Muscle of arm (tissue), 14 donors: ENCODE measurements at places on chromosomes 2 and 18.

GRCh38 chr2:62398356-62398755 lies 107.6 kb downstream of the TMEM17 start:
- no peak for DNase-seq

DNA sequence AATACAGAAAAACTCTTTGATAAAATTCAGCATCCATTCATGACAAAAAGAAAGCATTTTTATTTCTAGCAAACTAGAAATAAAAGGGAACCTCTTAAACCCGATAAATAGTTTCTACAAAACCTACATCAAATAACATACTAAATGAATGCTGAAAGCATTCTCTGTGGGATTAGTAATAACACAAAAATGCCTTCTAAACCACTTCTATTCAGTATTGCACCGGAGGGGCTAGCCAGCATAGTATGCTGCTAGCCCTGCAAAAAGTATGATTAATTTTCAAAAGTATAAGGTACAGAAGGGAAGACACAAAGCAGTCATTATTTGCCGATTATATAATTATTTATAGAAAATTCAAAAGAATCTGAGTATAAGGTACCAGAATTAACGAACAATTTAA lies 145.2 kb downstream of the DTNB start:
- no peak for DNase-seq

GRCh38 chr2:221465776-221466175 lies 106.3 kb downstream of the EPHA4 start:
- DNase-seq, result no peak

- DNase-seq, result no peak
Observed at GRCh38 chr2:71216501-71216900, 10.4 kb downstream of the PAIP2B start.

GRCh38 chr2:97714084-97714949 lies 941 bp downstream of the ZAP70 start:
- DNase-seq, result no peak

GRCh38 chr2:200322607-200323006 lies 16.1 kb downstream of the SPATS2L start:
- DNase-seq, result no peak

DNA sequence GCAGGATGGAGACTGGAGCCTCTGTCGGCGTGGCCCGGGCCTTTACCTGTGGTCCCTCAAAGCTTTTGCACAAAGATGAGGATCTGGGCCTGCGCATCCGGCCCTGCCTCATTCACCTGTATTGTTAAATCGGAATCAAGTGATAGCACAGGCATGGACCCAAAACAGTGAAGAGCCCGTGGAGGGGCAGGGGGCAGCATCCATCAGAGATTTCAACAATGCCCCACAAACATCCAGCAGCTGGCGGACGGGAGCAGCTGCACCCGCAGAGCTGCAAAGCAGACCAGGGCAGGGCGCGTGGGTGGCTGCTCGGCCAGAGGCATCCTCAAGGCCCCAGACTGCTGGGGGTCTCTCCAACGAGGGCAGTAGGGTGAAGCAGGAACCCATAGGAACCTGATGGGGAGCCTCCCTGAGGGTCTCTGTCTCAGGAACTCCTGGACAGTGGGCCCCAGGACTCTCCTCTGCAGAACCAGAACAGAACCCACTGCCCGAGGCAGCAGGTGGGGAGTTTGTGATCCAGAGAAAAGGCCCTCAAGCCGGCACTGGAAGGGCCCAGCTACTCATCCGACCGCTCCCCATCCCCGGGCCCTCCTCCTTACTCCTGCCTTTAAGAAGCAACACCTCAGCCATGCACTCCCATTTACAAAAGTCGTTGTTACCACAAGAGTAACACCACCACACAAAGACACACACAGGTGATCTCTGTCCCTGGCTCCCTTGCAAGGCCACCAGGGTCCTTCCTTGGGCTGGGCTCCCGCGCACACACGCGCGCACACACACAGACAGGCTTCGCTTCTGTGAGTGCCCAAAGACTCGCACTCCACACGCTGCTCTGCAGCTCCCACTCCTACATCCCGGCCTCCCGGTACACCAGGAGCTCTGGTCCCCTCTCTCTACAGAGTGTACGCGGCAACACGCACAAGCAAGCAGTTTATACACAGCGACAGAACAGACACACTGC lies 28.8 kb downstream of the HDAC4 start:
- DNase-seq, result no peak
